NCI-H345 (cell line): ENCODE measurements at places on chromosomes 6 and 20.

GRCh38 chr6:28496099-28496779, 19.4 kb downstream of the GPX6 start:
- DNase-seq, result peak; percentile 1

GRCh38 chr6:14709066-14709670, 536.7 kb upstream of the JARID2 start:
- DNase-seq, result no peak

- DNase-seq, result no peak
These were observed 32.0 kb downstream of the GNAS-AS1 start for GRCh38 chr20:58818586-58819285.

GRCh38 chr6:11192167-11192566, 40.3 kb downstream of the NEDD9 start:
- DNase-seq, result no peak

DNA sequence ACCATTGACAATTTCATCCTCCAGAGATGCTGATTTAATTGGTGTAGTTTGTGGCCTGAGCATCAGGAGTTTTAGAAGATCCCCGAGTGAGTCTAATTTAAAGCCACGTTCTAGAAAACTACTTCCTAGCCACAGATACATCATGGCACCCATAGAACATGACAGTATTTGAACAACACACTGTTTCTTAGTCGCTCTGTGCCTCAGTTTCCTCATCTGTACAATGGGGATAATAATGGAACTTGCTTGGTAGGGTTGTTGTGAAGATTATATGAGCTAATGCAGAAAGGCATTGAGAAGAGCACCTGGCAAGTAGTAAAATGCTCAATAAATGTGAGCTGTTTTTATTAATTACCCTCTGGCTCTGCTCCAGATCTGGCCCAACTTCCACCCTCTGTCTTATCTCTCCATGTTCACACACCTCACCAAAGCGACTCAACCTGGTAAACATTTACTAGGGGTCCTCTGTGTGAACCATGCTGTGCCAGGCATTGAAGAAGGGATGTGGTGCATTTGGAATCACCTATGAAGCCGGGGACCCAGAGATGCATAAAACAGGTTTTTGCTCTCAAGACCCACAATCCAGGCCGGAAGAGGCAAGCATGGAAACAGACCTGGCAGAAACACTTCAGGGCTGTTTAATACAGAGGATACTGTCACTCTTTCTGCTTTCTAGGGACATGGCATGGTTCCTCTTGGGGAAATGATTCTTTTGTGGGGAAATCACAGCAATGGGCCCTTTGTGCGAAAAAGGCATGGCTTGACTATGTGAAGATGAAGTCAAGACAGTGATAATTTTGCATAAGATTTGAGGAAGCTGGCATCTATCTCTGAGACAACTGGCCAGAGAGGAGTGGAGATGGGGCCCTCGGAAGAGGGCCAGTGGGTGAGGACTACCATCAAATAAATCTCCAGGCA, 16.2 kb upstream of the MRPS18A start:
- DNase-seq, result no peak

DNA sequence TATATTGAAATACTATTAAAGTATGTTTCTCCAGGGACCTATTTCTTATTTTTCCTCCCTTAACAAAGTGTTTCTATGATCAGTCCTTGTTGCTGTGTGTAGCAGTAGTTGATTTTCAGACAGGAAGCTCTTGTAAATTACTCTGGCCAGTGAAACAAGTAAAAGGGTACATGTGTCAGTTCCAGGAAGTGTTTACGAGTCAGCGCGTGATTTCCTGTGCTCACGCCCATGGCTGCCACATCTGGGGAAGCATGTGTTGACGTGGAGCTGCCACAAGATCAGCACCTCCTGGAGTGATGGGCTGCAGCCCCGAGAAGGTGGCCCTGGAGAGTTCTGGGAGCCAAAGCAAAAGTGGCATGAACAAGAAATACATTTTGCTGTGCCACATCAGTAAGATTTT, 38.6 kb upstream of the GGTLC1 start:
- no peak for DNase-seq

DNA sequence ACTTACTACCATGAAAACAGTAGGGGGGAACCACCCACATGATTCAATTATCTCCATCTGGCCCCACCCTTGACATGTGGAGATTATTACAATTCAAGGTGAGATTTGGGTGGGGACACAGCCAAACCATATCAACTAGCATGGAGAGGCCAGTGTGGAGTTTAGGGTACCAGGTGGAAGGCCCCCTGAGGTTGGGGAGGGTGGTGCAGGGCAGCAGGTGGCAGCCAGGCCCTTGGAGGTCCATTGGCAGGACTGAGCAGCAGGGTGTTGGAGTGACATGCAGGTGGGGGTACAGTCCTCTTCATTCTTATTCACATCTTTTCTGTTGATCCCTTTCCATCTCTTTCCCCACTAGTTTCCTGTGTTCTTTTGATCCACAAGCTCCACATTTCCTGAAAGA, 42.9 kb downstream of the PHACTR3 start:
- DNase-seq, result no peak
